ENCODE measurements at places on chromosomes 12 and 14.

DNA sequence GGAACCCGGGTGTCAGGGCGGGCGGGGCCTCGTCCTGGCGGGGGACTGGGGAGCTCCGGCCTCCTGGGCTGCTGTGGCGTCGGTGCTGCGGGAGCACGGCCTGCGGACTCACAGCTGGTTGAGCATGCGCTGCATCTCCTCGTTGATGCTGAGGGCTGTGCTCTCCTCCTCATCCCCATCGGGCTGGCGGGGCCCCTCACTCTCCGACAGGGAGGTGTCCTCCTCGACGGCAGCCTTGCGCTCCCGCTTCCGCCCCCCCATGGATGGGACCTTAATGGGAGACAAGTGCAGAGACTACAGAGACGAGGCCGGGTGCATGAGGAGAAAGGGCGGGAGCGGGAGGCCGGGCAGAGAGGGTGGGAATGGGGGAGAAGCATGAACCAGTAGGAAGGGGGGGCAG is 7.3 kb downstream of the IFFO1 start:
- DNase-seq: no peak

DNA sequence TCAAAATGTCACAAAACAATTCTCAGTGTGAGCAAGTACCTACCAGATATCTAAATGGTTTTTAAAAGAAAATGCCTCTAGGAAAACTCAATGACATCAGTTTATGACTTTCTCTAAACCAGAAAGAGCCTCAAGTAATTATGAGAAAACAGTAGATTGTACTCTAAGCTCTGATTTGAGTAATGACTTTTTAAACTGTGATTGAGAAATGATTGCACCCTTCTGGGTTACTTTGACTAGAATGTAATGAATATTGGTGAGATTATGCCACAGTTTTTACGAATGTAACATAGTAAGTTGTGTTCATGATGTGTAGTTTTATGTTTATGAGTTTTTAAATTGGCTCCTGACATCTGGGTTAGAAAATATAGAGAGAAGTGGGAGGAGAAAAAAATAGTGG is 68.8 kb downstream of the ALX1 start:
- no peak for DNase-seq

GRCh38 chr14:95727056-95727700 is 13.3 kb upstream of the TCL1A start:
- DNase-seq: no peak

DNA sequence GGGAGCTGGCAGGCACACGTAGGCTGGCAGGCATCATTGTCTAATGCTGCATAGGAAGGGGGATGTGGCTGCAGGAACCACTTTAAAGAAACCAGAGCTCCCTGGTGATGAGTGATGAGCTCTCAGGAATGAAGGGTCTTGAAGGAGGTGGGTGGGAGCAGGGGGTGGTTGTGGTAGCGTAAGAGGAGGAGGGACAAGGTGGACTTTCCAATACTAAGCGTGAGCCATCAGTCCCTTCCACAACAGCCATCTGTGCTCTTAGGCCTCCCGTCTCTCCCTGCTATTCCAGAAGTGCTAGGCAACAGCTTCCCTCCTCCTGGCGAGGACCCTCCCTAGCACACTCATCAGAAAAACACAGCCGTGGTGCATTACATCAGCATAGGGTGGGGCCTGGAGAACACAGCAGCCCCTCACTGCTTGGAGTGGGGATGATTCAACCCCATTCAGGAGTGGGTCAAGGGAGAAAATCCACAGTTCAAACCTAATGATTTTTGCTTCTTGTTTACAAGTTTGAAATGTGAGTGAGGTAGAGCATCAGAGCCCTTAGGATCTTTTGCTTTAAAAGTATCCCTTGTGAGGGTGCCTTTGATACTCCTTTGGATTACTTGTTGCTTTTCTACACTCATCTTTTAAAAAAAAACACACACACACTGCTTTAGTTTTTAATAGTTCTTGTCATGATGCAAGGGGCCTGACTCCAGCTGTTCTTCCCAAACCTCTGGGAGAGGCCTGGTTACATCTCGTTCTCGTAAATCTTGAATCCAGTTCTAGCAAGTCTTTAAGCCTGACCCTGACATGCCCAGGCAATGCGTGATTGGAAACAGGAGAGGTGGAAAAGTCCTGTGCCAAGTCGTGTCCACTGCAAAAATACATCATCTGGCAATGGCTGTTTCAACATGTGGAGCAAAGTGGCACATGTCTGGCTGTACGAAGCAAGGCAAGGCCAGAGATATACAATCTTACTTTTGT is 356.4 kb upstream of the DDHD1 start:
- DNase-seq: no peak

All from stimulated activated naive CD4-positive, alpha-beta T cell (primary cell).